ENCODE measurements at places on chromosomes 1 and 21.

- no peak for DNase-seq
Observed at GRCh38 chr1:240173836-240174235, 82.2 kb downstream of the FMN2 start.

- DNase-seq, result no peak
Observed at GRCh38 chr1:242447689-242448088, 76.8 kb downstream of the PLD5 start.

DNA sequence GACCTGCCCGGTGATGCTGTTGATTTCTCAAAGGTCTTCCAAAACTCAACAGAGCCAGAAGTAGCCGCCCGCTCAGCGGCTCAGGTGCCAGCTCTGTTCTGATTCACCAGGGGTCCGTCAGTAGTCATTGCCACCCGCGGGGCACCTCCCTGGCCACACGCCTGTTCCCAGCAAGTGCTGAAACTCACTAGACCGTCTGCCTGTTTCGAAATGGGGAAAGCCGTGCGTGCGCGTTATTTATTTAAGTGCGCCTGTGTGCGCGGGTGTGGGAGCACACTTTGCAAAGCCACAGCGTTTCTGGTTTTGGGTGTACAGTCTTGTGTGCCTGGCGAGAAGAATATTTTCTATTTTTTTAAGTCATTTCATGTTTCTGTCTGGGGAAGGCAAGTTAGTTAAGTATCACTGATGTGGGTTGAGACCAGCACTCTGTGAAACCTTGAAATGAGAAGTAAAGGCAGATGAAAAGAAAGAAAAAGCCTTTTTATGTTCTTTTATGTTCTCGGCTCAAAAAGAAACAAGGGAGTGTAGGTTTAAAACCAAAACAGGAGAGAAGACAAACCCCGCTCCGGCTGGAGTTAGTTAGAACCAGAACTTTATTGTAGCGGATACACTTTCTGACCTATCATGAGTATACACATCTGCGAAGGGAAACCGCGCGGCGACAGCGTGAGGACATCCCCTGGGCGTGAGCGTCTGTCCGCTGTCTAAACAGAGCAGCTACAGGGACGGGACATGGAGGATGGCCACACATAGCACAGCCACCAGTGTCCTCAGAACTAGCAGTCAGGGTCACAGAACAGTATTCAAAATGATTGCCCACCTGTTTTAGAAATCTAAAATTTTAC is 77.1 kb downstream of the PIK3CD start:
- no peak for DNase-seq

DNA sequence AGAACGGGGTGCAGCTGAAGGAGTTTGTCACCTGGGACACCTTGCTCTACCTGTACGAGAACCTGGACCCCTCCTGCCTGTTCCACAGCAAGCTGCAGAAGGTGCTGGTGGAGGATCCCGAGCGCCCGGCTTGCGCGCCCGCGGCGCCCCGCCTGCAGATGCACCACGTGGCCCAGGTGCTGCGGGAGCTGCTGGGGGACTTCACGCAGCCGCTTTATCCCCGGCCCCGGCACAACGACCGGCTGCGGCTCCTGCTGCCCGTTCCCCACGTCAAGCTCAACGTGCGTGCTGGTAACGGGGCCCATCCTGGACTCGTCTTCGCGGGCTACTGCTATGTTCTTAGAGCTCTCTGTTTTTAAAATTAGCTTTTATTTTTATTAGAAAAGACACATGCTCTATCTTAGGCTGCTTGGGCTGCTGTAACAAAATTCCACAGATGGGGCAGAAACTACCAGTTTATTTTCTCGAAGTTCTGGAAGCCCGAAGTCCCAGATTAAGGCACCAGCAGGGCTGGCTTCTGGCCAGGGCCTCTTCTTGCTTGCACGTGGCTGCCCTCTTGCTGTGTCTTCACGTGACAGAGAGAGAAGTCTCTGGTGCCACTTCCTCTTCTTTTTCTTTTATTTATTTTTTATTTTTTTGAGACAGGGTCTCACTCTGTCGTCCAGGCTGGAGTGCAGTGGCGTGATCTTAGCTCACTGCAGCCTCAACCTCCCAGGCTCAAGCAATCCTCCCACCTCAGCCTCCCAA is 38.1 kb downstream of the TRPM2 start:
- no peak for DNase-seq

GRCh38 chr1:175128523-175128922 is 60.9 kb downstream of the TNN start:
- DNase-seq, result no peak
